ENCODE measurements at places on chromosomes 16 and 17.

DNA sequence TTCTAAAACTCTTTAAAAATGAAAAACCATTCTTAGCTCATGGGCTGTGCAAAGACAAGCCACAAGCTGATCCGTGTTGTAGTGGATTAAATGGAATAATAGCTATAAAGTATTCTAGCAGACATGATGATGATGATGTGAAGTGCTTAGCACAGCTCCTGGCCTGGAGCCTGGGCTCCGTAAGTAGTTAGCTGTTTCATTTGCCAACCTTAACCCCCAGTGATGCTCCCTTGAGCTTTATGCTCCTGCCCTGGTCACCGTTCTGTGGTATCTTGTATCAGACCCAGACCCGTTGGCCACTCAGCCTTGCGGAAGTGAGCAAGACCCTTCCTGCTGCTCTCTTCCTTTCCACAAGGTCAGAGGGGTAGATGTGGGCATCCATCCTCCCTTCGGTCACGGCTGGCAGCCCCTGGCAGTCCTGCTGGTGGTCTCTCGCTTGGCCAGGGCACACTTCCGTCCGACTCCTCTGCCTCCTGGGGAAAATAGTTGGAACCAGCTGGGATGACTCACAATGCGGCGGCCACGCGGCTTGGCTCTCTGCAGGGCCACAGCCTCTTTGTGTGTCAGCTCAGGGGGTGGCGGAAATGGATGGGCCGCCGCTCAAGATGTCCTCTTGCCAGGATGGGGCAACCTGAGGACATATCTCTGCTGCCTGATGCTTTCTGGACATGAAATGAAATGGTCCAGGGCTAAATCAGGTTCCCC is 79.1 kb downstream of the GPR139 start:
- DNase-seq: no peak

- no peak for DNase-seq
Observed at GRCh38 chr16:14586637-14587305, 43.3 kb downstream of the PARN start.

DNA sequence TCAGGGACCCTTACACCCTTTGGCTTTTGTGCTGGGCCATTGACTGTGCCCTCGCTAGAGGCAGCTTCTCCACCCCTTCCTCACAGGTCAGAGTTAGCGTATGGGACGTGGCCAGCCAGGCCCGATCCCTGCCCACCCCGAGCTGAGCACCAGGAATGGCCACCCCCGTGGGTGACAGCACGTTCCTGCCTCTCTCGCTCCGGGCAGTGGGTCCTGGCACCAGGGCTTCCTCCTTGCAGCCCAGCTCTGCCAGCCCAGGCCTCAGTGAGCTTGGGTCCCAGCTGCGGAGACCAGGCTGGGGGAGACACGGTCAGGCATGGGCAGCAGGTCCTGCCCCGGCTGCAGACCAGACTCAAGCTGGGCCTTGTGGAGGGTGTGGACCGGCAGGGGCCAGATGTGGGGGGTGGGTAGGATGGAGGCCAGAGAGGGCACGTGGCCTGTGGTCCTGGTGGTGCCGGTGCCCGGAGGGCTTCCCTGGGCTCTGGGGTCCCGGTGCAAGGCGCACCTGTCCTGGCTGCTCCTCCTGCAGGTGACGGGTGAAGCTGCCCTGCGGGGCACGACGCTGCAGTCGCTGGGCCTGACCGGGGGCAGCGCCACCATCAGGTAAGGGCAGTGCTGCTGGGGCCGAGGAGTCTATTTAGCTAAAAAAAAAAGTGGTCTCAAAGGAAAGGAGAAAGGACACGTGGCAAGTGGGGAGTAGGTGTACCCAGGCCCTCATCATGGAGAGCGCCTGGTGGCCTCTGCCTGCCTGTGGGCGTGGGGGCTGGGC is 18.2 kb downstream of the ASPSCR1 start:
- no peak for DNase-seq

DNA sequence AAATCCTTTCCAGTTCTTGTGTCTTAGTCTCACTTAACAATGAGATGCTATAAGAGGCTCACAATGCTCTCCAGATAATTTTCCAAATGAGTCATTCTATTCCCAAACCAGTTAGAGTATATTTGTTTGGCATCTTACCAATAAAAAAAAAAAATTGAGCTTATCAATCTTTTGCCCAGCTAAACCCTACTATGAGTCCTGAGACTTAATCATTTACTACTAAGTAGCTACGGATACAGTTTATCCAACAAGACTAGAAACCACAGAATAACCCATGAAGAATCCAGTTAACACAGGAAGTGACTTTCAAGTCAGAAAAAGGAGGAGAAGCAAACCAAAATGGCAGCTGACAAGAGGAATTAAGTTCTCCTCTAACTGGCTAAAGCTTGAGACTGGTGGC is 330.3 kb upstream of the XYLT1 start:
- DNase-seq: no peak

- DNase-seq: peak; percentile 78
Observed at GRCh38 chr17:16255481-16255921, 38.5 kb downstream of the PIGL start.

- no peak for DNase-seq
Observed at GRCh38 chr17:54085020-54085419, 262.3 kb downstream of the KIF2B start.

DNA sequence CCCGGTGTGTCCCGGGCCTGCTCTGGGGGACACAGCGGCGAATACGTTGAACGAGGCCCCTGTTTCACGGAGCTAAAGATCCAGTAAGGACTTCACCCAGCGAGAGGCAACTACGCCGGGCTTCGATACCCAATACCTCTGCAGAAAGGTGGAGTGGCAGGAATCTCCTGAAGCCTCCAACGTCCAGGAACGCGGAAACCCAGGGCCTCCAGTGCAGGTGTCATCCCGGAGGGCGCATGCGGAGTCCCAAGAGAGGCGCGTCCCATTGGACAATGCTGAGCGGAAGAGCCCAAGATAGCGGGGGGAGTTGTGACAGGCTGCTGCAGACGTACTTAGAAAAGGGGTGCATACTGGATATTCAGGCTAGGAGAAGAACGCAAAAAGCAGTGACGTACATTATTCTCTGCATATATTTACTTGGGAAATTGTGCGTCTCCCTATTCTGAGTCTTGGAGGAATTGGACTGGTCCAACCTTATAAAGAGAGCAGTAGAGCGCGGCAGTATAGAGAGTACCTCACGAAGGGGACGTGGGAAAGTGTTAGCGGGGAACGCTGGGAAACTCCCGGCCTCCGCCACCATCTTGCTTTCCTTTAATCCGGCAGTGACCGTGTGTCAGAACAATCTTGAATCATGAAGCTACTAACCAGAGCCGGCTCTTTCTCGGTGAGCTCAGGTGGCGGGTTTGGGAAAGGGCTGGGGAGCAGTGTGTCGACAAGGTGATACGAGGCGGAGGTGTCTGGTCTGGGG is at the start of gene UQCRC2:
Gene UQCRC2 (plus strand): TSS at position 569 of the 748 bp plus-strand sequence. CDS start 63 bp downstream, at position 632.
- DNase-seq: peak; percentile 93

GRCh38 chr16:12688951-12689850 is 114.5 kb downstream of the CPPED1 start:
- DNase-seq: no peak

GRCh38 chr16:86630471-86630870 is 52.1 kb downstream of the FOXL1 start:
- DNase-seq: no peak

- no peak for DNase-seq
Observed at GRCh38 chr17:64687961-64688360, 25.9 kb upstream of the SMURF2 start.

GRCh38 chr17:45371414-45372324 is 54.8 kb upstream of the MAP3K14 start:
- DNase-seq: peak; percentile 87

- no peak for DNase-seq
Observed at GRCh38 chr16:57508035-57508425, 21.7 kb upstream of the DOK4 start.

- no peak for DNase-seq
Observed at GRCh38 chr16:66740533-66740932, 10.9 kb downstream of the DYNC1LI2 start.

DNA sequence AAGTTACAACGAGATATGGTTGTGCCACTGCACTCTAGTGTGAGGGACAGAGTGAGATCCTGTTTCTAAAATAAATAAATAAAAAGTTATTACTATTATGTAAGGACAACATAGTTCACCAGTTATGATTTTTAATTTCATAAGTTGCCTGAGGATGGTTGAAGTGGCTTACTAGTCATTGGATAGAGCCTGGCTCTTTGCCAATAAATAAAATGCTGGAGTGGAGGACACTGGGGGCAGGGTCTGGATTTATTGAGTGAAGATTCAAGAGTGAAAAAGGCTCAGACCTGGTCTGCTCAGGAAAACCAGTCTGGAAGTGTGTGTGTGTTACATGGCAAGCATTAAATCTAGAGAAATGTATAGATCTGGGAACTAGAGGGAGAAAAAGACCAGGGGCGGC is 2.1 kb downstream of the STARD3 start:
- no peak for DNase-seq

DNA sequence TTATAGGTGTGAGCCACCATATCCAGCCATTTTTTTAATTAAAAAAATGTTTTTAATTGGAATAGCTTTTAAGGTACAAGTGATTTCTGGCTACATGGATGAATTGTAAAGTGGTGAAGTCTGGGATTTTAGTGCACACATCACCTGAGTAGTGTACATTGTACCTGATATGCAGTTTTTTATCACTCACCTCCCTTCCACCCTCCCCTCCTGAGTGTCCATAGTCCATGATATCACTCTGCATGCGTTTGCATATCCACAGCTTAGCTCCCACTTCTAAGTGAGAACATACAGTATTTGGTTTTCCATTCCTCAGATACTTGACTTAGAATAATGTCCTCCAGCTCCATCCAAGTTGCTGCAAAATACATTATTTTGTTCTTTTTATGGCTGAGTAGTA is 13.4 kb upstream of the CRYBA1 start:
- DNase-seq: no peak

DNA sequence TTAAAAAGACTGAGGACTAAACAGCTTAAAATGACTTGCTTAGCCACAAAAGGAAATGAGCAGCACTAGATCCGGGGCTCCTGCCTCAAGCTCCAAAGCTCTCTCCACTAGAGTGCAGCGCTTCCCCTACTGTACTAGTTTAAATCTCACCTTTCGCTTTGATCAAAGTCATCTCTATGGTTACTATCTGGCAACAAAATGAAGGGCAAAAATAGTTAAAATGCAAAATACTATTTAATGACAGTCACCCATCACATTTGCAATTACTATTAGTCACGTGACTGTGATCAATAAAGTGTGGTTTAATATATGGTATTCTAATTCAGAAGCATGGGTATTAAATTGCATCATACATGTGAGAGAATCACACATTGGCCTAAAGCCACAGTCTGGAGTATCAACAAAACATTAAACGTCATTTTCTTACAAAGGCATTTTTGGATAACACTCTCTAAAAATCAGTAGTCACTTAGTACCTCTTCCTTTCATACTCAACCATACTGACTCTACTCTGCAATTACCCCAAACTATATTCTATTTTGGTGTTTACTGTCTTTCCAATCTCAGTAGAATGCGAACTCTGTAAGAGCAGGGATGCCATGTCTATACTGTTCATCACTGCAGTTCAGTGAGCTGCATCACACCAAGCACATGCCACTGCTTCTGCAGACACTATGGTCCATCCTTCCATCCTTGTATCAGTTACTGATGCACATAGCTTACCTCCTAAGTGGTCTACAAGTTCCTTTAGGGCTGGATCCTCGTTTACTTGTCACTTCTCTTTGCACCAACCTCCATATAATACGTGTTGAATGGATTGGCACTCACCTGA is 6.2 kb downstream of the PSMD12 start:
- no peak for DNase-seq

DNA sequence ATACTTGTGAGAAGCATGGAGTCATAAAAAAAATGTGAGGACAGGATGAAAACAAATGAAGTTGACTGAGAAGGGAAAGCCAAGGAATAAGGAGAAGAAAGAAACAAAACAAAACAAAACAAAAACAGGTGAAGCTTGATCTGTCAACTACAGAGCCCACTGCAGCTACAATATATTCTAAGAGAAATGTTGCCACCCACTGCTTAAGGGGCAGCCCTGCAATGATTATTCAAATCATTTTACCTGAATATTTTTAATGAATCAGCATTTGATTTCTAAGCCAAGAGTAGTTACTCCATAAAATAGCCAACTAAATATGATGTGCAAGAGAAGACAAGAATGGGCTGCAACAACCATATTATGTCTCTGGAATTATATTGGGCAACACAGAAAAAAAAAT is 252.0 kb upstream of the KIF2B start:
- DNase-seq: no peak

DNA sequence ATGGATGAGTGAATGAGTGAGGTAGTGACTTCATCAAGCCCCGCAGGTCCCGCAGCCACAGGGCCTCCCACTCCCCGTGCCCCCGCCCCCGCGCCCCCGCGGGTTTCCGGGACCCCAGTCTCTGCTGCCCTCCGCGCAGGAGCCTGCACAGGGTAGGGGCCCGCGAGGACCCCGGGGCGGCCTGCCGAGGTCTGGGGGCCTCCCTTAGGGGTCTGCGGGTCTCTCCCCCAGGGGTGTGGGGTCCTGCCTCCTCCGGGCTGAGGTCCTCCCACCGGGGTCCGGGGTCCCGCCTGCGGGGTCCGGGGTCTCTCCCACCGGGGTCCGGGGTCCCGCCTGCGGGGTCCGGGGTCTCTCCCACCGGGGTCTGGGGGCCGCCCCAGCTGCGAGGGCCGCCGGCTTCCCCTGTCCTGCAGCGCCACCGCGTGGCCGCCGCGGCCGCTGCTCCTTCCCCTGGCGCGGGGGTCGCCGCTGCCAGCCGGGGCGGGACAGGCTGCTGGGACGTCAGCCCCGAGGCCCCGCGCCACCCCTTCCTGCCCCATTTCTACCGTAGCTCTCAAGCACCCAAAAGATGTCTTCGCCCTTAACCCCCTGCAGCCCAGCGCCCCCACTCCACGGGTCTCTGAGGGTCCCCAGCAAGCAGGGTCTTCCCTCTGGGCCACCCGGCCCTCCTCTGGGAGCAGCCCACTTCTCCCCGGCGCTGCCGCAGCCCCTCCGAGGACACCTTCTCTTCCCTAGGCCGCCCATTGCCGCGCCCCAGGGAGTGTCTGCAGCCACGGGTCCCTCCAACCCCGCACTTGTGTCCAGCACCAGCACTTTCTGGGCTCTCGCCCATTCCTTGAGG is 10.4 kb upstream of the CHMP6 start:
- no peak for DNase-seq

- DNase-seq: peak; percentile 82
Observed at GRCh38 chr17:17741349-17742023, 60.2 kb downstream of the RAI1 start.

DNA sequence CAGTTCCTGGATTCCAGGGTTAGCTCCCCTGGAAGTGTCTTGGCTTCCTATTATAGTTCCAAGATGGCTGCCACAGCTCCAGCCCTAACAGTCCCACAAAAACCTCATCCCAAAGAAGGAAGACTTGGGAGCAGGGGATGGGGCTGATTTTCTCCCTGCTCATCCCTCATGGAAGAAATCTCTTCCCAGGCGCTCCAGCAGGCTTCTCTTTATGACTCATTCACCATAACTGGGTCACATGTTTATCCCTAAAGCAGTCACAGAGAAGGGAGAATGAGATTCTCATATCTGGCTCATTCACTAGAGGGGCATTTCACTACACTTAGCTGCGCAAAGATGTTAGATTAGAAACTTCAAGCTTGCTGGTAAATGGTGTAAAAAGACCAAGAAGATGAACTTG is 206.5 kb upstream of the IRX3 start:
- DNase-seq: no peak

- DNase-seq: peak; percentile 71
Observed at GRCh38 chr16:11586856-11587642, at the start of gene LITAF. Gene LITAF, minus strand, starts transcription at chr16:11586919. Its CDS starts 30,189 bp downstream, at chr16:11556730.

GRCh38 chr17:64507413-64507782 is 621 bp downstream of the CEP95 start:
- peak; percentile 23 for DNase-seq
